Kasumi-1 (cell line): ENCODE measurements at places on chromosomes 3 and 15.
A peak's percentile ranks its signal among the peaks of the same experiment; 100 is the strongest.

GRCh38 chr3:71062952-71063772 is 520.4 kb downstream of the FOXP1 start:
- DNase-seq: peak; percentile 65

GRCh38 chr3:171809611-171809860 is 747 bp downstream of the PLD1 start:
- peak; percentile 82 for DNase-seq

DNA sequence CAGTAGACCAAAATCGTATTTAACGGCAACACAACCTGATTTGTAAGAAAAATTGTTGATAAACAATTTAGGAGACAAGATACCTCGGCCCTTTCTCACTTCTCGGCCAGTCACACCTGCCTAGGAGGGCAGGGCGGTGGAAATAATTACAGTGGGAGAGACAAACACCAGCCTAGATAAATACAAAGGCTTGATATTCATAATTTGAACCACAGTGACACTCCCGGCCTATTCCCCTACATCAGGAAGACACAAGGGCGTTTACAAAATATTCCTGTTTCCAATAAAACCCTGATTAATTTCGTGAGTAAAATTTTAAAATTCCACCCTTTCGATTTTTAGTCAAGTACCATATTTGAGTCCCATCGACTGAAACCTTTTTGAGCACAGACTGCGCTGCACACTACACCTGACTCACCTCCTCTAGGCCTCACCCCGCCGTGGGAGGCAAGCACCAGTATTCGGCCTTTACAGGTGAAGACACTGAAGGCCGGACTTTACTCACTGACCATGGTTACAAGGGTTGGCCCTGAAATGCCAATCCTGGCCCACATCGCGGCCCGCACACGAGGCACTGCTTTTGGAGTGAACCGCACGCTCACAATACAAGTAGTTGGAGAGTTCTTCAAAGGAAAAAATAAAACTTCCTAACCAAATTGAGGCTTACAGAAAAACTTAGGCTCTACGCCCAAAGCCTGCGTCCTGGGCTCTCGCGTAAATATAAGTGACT is 794 bp downstream of the ARPP19 start:
- no peak for DNase-seq

- no peak for DNase-seq
These were observed 57.8 kb upstream of the C15orf39 start for GRCh38 chr15:75143738-75144334.

DNA sequence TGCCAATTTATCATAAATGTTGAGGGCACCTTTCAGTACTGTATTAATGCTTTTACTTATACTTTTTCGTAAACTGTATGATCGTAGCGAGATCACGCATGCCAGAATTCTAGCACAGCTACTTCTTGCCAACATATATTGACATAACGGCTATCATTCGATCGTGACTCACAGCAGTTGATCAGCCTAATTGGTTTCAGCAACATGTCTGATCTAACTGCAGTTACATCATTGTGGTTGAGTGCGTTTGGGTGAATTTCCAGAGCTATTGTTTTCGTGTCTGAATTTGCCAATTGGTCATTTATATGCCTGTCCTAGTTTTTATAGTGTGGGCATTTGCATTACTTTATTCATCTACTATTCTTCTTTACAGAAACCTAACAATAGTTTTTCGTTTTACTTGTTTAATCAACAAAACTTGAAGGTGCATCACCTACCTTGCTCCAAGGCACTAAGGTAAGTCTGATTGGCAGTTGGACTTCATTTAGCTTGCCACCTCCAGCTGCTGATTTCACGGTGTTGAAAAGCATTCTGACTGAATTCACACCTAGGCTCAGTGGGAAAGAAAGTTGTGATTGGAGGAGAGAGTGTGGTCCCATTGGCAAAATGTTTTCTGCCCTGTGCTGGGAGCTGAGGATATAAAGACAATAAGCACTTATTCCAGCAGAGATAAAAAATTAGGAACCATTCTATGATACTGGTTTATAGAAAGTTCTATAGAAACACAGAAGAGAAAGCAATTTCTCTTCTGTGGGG is 120.9 kb upstream of the RGMA start:
- no peak for DNase-seq

- DNase-seq: no peak
These were observed 154.9 kb downstream of the CDIN1 start for GRCh38 chr15:36734366-36734765.

DNA sequence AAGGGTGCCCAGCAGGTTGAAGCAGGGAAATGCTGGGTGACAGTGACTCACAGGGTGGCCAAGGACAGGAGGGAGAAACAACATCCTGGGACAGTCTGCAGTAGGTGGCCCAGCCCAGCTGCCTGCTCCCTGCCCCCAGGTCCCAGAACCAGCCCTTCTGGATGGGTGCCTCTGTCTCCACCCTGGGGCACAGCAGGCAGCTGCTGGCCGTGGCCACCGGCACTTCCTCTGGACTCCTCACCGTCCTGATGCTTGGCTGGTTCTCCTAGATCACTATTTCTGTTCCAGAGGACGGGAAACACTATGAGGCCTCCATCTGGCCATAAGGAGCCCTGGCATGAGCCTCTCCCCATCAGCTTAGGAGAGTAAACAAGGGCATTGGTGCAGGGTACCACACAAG is 258.9 kb downstream of the XXYLT1 start:
- DNase-seq: no peak

DNA sequence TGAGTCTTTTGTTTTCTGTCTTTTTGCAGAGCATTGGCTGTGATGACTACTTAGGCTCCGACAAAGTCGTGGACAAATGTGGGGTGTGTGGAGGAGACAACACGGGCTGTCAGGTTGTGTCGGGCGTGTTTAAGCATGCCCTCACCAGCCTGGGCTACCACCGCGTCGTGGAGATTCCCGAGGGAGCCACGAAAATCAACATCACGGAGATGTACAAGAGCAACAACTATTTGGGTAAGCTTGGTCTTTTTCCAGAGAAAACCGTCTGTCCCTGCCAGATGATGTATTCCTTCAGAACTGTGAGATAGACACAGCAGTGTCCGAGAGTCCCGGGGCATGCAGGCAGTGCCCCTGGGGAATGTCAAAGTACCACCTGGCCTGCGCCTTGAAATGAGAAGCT is 149.9 kb upstream of the NR2E3 start:
- no peak for DNase-seq

DNA sequence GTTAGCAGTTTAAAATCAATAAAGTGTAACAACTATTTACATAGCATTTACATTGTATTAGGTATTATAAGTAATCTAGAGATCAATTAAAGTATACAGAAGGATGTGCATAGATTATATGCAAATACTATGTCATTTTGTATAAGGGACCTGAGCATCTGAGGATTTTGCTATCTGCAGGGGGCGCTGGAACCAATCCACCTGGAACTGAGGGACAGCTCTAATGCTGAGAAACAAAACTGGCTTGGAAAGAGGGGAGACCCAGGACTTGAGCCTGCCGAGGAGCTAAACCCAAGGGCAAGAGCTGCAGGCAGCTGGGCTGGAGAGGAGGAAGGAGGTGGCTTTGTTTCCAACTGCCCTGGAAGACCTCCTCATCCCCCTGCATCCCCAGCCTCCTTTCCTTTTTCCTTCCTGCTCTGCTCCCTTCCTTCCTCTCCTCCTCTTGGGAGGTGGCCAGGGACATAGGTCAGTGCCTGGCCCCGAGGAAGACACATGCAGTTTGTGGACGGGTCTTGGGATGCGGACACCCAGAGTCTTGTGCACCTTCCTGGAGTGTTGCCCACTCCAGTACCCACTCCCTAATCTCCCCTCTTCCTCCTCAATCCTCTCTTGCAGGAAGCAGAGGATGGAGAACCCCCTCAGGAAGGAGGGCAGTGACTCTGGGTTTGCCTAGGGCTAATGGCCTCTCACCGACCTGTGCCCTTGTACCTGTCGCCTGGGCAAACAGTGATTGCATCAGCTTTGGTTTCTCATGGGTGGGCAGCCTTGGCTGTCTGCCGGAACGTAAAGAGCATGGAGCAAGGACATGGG is 825 bp upstream of the RTP3 start:
- peak; percentile 24 for DNase-seq

DNA sequence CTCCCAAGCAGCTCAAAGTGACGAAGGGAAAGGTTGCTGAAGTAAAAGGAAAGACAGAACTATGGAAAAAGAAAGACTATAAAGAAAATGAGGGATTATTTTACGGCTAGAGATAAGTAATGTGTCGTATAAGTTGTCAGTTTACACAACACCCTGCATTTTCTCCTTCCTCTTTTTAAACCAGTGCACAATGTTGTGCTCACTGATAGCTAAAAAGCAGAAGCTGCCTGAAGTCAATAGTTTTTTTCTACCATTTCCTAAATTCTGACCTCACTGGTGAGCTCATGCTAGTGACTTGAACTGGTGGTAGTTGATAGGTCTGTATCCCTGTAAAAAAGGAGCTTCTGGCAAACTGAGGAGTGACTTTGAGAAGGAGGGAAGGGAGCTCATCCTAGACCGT is 368.6 kb upstream of the GBE1 start:
- peak; percentile 96 for DNase-seq

GRCh38 chr3:138949002-138949418 is 2.0 kb downstream of the FOXL2NB start:
- no peak for DNase-seq

GRCh38 chr3:160161921-160162320 is 63.3 kb upstream of the C3orf80 start:
- no peak for DNase-seq

DNA sequence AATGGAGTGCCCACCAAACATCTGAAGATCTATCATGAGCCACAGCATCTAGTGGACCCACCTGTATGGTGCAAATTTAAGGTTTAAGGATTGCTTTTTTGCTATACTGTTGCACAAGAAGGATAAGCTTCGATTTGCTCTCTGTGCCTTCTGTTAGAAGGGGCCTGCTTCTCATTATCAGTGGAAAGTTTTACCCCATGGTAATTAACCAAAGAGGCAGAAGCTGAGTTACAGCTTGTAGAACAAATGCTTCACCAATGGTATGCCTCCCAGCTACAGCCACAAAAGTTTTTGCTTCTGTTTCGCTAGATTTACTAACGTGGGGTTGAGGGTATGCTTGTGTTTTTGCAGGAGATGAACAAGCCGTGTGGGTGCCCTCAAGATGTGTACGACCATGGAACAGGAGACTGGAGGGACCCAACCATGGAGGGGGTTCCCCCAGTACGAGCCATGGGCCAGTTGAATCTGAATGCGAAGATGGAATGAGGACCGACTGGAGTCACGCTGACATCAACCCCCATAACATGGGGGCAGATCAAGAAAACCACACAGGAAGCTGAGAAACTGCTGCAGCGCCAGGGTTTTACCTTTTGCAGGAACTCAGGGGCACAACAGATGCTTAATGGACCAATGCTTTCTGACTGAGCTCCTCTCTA is 43.5 kb downstream of the ACAD9 start:
- peak; percentile 43 for DNase-seq

DNA sequence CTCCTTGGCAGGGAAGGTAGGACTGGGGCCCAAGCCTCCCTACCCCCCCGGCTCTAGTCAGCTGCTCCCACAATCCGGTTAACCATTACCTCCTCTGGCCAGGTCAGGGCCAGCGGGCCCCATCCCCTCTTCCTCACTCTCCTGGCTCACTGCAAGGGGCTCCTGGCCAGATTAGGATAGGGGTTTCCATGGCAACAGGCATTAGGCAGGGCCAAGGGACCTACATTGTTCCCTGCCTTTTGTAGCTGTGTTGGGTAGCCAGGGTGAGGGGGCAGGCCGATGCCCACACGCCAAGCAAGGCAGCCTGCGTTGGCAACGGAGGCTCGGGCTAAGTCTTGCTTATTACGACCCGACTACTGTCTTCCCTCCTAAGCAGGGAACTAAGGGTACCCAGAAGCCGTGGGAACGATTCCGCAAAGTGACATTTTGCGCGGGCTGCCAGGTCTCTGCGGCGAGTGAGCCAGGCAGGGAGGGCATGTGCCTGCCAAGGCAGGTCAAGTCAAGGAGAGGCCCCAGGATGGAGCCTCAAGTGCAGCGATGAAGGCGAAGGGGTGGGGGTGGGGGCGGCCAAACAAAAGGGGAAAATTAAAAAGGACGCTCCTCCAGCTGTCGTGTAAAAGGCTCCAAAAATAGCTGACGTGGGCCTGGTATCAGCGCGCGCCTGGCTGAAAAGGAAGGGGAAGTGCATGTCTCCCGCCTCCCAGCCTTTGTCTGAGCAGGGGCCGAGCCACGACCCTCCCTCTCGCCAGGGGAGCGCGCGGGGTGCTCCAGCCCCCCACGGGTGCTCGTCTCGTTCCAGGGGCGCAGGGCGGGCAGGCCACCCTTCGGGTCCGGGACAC is 919 bp downstream of the IDH2 start:
- DNase-seq: peak; percentile 58

GRCh38 chr15:56040081-56041035 is 46.9 kb upstream of the NEDD4 start:
- DNase-seq: no peak

DNA sequence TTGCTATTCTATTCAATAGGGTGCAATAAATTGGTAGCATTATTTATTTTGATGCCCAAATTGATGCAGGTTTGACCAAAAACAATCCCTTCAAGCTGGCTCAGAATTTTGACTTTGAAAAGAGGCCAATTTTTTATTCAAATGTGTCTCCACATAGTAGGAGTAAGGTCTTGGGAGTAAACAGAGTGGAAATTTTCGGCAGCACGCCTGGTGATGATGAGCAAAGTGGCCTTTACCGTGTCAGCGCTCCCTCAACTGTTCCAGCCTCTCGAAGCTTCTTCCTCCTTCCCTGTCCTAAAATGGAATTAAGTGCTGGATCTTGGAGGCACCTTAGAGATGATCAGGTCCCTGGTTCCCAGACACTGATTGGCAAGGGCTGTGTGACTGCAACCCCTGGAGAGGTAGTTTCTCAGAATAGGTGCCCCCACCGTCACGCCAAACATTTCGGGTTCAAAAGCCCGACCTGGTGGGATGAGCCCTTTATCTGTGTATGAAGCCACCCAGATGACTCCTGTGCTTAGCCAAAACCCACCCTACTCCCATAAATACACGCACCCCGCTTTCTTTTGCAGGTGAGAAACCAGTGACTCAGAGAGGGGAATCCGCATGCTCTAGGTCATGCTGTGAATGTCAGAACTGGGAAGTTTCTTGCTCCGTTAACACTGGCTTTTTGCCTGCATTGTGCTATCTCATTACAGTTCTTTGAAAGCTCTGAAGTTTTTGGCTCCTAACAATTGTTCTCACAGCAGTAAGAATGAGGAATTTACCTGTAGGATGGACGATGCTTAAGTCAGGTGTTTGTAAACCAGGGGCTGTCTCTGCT is 89.1 kb downstream of the CRYGS start:
- DNase-seq: no peak

- no peak for DNase-seq
These were observed 34.6 kb upstream of the PPIB start for GRCh38 chr15:64197425-64197824.
